ENCODE measurements at places on chromosomes 2 and 18. TPM values are rescaled to one million over a fixed set of nuclear protein-coding genes. Genes with fewer than 3 reads are reported as not detected.

The DUSP11 gene
- total RNA-seq: 47.5 TPM

The VAPA gene
- total RNA-seq: 419 TPM

The MAPK4 gene
- total RNA-seq: under 0.01 TPM

The LTBP1 gene
- 44.0 TPM for total RNA-seq

The ABHD1 gene
- not detected for total RNA-seq

The EFR3B gene
- total RNA-seq: 0.07 TPM

The USP34 gene
- total RNA-seq: 126 TPM

The ARL4C gene
- 13.7 TPM for total RNA-seq

The RGPD3 gene
- 0.34 TPM for total RNA-seq

The PLEKHH2 gene
- total RNA-seq: 0.43 TPM

The ZEB2 gene
- total RNA-seq: not detected

The IL37 gene
- total RNA-seq: not detected

The TUBA3E gene
- not detected for total RNA-seq

The C18orf54 gene
- 2.0 TPM for total RNA-seq

The CTIF gene
- total RNA-seq: 44.1 TPM

The RAD51AP2 gene
- 0.34 TPM for total RNA-seq

The LRP1B gene
- total RNA-seq: under 0.01 TPM

The TANC1 gene
- total RNA-seq: 34.5 TPM

The GAL3ST2 gene
- total RNA-seq: not detected

The CDH19 gene
- under 0.01 TPM for total RNA-seq

The SFTPB gene
- not detected for total RNA-seq

The ELP2 gene
- 92.6 TPM for total RNA-seq

The ST8SIA5 gene
- total RNA-seq: not detected

The MPP4 gene
- total RNA-seq: under 0.01 TPM

The RAB27B gene
- total RNA-seq: 31.8 TPM

The GRB14 gene
- total RNA-seq: 2.6 TPM

The IGFBP5 gene
- total RNA-seq: 2.3 TPM

The EML6 gene
- total RNA-seq: 1.9 TPM

The LYG2 gene
- not detected for total RNA-seq

The VWA3B gene
- total RNA-seq: 0.07 TPM

The PROC gene
- total RNA-seq: 0.64 TPM
